Hematopoietic multipotent progenitor cell treated with erythropoietin and hydrocortisone succinate and interleukin-3 and kit ligand, for 15 days (in vitro differentiated cells): ENCODE measurements at places on chromosomes 6 and 20.

GRCh38 chr6:155510879-155511278, 55.2 kb upstream of the NOX3 start:
- DNase-seq = no peak

DNA sequence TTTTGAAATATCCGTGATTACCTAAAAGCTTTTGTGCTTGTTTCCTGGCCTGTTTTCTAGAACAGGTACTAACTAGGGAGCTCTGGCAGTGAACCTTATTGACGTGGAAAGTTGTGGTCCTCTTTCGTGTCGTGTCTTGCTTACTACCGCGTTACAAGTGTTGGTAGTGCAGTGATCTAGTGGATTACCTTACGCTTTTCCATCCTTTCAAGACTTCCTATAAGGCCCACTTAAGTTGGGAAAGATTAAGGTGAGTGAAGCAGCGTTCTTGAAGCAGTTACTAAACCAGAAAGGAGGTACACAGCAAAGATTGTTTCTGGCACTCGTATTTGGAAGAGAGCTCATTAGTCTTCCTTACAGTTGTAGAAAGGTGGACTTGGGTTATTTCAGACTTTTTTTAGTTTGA, 1.9 kb downstream of the PNRC1 start:
- peak; percentile 20 for DNase-seq

- DNase-seq = peak; percentile 43
Observed at GRCh38 chr6:87151781-87152525, 3.4 kb upstream of the ZNF292 start.

- DNase-seq = no peak
Observed at GRCh38 chr20:39132093-39132492, 169.9 kb downstream of the DHX35 start.

DNA sequence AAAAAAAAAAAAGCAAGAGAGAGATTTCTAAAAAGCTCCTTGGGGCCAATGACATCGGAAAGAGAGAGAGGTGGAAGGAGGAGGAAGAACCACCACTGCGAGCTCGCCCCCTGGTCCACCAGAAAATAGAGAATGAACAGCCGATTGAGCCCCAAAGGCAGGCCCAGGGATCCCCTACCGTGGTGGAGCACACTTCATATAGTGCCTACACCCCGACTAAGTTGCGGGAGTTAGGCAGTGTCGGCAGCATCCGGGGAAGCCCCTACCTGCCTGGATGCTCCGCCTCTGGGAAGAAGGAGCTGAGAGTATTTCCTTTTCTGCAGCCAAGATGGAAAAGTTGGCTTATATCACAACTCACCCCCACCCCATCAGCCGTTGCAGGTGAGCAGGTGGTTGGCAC, 38.6 kb upstream of the HSF2 start:
- no peak for DNase-seq

DNA sequence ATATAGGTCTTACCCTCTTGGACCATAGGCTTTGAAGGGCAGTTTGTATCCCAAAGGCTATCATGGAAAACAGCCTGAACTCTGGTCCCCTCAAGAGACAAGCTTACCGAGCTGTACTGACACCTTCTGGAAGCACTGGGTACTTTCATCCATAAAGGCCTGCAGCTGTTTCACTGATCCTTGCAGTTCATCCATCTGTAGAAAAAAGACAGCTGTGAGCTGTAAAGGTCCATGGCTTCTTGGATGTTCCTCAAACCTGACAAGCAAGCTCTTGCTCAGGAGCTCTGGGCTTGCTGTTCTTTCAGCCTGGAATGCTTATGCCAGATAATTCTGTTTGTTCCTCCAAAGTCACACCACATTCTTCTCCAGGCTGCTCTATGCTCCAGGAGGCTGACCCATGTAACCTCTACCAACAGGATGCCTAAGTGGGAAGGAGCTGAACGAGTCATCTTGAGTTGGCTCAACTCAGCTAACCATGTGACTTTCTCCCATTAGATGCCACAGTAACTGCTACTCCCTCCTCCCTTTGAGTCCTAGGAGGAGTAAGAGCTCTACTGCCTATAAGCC, 8.8 kb upstream of the NDRG3 start:
- DNase-seq = peak; percentile 44

GRCh38 chr6:100237821-100238220, 226.9 kb downstream of the SIM1 start:
- DNase-seq = no peak

GRCh38 chr6:75285283-75285639, 669 bp upstream of the TMEM30A start:
- DNase-seq = no peak

- no peak for DNase-seq
Observed at GRCh38 chr6:140844167-140844566, 1288.6 kb upstream of the GJE1 start.

DNA sequence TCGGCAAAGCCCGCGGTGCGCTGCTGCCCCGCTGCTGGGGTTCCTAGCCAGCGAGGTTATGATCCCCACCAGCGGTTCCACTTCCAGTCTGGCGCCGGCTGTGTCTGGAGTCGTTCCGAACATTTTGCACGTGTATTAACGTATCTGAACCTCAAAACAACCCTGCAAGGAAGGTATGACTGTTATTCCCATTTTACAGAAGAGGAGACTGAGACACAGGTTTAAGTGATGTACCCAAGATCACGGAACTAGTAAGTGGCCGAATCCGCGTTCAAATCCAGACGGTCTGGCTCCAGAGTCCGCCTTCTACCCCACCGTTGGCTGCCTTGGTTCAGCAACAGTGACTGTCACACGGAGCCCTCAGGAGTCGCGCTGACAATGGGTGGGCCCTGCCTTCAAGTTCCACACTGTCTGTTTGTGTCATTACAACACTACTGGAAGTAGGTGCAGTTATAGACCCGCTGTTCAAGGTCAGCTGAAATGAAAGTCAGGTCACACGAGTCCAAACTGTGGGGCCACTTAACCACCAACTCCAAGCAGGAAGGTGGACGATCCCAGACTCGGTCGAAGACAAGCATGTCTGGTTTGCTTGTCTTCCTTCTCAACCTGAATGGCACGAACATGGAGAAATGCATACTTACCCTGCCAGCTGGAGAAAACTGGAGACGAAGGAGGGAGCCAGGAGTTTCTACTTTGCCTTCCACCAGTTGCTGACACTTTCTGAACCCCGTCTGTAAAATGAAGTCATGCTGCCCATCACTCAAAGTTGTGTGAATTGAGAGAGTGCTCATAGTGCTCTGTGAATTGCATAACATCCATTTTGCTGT, 803 bp upstream of the SRXN1 start:
- no peak for DNase-seq

DNA sequence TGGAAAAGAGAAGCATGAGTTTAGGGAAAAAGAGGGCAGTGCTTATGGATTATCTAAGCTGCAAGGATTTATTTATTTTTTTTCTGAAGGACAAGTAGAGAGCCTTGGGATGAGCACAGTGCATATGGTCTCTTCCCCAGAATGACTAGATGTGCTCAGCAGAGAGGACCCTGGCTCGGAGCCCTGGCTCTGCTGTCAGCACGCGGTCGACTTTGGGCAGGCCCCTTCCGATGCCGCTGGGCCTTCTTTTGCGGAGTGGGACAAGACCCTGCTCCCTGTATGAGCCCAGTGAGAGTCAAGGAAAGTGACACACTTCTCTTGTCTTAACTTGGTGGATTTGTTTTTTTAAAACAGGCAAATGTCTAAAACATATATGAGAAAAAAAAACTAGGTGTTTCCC, 51.4 kb downstream of the LRRC1 start:
- DNase-seq = no peak

- no peak for DNase-seq
Observed at GRCh38 chr6:72621291-72622093, at the start of gene KCNQ5. Gene KCNQ5 (plus strand): TSS chr6:72622064.

GRCh38 chr6:22271081-22271480, 25.8 kb downstream of the PRL start:
- DNase-seq = no peak

- DNase-seq = no peak
Observed at GRCh38 chr20:43727980-43728590, 1.3 kb upstream of the GTSF1L start.
